ENCODE measurements at places on chromosomes 7 and 10.

DNA sequence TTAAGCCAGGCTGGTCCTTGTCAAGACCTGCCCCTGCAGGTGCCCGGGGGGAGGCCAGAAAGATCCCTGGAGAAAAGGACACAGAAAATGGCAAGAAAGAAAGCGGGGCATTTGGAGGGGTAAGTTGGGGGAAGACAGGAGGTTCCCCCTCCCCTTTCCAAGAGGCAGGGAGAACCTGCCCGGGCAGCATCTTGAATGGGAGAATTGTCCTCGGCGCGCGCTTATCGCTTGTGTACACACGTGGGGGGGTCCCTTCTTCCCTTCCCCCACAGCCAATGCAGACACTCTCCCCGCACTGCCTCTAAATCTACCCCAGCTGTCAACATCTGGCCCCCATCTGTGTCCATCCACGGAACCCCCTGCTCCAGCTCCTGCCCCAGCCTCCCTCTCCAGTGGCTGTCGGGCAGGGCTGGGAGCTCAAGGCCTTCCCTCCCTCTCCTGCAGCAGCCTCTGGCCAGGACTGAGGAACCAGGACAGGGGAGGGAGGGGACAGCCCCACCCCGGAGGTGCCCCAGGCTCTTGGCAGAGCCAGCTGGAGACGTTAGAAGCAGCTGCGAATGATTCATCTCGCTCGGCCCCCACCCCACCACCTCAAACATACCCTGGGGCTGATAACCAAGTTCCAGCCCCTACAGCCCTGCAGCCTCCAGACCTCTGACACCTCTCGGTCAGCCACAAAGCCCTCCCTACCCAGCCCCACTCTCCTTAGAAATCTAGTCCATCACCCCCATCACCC, 25.3 kb downstream of the EPHB4 start:
- DNase-seq: no peak

DNA sequence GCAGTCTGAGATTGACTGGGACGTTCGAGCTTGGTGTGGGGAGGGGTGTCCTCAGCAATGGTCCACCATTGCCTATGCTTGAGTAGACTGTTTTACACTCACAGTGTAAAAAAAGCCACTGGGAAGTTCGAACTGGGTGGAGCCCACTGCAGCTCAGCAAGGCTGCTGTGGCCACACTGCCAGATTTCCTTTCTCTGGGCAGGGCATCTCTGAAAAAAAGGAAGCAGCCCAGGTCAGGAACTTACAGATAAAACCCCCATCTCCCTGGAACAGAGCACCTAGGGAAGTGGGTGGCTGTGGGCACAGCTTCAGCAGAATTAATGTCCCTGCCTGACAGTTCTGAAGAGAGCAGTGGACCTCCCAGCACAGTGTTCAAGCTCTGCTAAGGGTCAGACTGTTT, 80.3 kb downstream of the BICC1 start:
- DNase-seq: no peak

DNA sequence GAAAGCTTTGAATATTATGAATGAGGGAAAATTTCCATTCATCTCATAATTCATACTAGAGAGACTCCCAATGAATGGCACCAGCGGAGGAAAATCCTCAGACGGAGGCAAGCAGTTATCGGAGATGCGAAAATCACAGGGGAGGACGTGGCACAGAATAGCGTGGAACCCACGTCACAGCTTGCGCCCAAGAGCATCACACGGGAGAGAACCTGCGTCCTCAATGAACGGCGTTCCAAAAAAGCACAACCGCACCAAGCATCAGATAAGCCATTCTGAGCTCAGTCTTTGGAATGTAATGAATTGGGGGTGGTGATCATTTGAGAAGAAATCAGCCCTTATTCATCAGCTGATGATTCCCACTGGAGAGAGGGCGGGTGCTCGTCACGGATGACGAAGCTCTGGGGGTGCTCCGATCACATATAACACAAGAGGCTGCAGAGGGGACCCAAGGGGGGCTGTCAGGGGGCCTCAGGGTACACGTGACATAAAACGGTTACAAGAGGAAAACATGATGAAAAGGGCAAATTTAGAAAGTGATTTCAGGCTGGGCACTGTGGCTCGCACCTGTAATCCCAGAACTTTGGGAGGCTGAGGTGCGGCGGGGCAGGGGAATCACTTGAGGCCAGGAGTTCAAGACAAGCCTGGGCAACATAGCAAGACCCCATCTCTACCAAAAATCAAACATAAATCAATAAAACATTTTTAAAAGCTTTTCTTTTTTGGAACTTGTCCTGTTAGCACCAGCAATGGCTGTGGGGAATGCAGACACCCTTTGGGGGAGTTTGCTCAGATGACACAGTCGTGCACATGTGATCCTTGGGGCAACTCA, 33.8 kb upstream of the FIS1 start:
- DNase-seq: no peak

DNA sequence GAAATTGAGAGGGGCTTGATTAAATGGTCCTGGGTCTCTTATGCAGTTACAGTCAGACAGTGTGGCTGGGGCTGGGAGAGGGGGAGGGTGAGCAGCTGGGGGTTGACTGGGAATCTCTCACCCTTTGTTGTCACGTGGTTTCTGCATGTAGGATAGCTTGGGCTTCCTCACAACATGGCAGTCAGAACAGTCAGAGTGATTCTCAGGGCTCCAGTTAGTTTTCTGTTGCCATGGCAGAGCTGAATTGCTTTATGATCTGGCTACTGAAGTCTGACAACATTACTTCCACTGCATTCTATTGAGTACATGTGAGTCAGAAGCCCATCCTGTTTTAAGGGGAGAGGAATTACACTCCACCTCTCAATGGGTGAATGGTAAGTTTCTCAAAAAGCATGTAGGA, 102.7 kb downstream of the WDR11 start:
- no peak for DNase-seq

- peak; percentile 87 for DNase-seq
Observed at GRCh38 chr10:104268713-104269645, at the start of gene GSTO2. TSS of gene GSTO2 (plus strand) at chr10:104269184. CDS start at chr10:104274916, 5,732 bp downstream.

DNA sequence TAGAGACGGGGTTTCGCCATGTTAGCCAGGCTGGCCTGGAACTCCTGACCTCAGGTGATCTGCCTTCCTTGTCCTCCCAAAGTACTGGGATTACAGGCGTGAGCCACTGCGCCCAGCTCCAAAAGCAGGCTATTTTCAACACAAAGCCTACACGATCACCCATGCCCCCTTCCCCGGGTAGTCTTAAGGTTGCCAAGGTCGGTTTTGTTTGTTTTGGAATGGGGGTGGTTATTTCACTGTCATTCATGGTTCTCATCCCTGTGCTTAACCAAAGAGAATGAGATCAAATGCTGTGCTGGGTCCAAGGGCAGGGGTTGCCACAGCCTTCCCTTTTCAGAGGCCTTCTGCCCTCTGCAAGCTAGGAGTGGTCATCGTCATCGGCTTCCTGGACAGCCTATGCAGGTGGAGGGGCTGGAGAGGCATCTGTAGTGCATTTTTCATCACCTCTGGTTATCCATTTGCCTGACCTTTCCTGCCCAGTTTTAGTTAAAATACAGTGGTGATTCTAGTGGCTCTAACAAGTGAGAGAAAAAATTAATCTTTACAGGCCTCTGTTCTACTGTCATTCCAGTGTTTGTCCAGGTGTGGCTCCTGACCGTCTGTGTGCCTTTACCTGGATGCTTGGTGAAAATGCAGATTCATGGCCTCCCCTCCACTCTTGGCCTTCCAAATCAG, 11.4 kb downstream of the BLVRA start:
- DNase-seq: no peak

- DNase-seq: no peak
Observed at GRCh38 chr7:100517305-100517704, 21.7 kb upstream of the AGFG2 start.

DNA sequence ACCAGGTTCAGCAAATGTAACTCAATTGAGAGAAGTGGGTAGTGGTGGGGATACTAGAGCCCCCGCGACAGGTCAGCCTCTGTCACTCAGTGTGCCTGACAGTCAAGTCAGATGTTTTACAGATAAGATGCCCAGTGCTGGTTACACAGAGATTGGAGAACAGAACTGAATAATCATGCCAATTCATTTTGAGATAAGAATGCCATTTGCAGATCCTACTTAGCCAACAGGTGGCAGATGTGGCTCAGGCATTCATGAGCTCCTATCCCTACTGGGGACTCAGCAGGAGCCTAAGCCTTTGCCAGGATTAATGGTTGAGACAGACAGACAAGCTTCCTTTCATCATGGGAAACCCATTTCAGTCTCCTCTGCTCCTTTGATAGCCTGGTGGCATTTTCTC, 137.8 kb downstream of the MAPK8 start:
- DNase-seq: no peak

GRCh38 chr10:63169624-63170023, 36.5 kb downstream of the NRBF2 start:
- DNase-seq: no peak

- no peak for DNase-seq
Observed at GRCh38 chr7:143437578-143437977, 5.7 kb upstream of the TAS2R60 start.

GRCh38 chr7:46525876-46526275, 604.8 kb upstream of the IGFBP3 start:
- DNase-seq: no peak

GRCh38 chr10:70828923-70829322, 13.2 kb downstream of the SGPL1 start:
- no peak for DNase-seq

- no peak for DNase-seq
Observed at GRCh38 chr7:99499371-99499720, 735 bp downstream of the ZNF394 start.

DNA sequence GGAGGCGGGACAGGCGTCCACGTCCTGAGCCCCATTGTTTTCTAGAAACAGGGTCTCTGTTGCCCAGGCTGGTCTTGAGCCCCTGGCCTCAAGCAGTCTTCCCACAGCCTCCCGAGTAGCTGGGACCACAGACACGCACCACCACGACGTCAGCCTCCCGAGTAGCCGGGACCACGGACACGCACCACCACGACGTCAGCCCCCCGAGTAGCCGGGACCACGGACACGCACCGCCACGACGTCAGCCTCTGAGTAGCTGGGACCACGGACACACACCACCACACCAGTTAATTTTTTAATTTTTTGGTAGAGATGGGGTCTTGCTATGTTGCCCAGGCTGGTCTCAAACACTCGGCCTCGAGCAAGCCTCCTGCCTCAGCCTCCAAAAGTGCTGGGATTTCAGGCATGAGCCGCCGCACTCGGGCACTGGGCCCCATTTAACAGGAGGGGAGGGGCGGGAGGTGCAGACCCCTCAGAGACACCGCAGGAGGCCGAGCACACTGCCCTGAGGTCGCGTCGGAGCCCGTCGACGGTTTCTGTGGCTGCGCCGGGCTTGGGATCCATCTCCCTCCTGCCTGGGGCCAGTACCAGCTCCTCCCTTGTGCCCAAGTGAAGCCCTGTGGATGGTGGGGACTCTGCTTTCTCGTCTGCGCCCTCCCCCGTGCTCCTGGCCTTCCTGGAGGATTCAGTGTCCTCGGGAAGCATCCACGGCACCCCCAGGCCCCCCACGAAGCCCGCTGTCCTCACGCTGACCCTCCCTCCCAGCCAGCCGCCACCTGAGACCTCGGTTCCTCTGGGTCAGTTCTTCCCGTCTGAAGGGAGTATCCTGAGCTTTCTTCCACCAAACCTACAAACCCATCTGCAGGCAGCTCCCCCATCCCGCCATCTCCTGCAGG, 13.0 kb downstream of the FAM20C start:
- DNase-seq: no peak

GRCh38 chr7:87216701-87217508, 2.6 kb downstream of the TMEM243 start:
- no peak for DNase-seq

GRCh38 chr10:24701447-24701846, 22.2 kb downstream of the ARHGAP21 start:
- DNase-seq: no peak

- DNase-seq: no peak
Observed at GRCh38 chr7:10146271-10146670, 827.4 kb upstream of the PHF14 start.

DNA sequence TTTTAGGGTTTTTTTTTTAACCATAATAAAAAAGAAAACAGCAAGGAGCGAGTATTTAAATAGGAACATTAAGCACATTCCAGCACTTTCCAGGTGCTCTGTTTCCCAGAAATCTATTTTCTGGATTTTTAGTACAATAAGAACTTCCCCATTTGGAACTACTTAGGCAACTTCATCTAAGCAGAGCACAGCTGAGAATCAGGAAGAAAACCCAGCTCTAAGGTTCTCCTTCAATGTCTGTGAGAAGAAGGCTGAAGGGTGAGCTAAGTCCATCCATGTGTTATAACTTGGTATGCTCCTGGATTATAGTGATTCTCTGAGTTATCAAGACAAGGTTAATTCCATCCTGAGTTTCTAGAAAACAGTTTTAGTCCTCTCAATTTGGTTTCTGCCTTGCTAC, 181.9 kb downstream of the CYP26A1 start:
- DNase-seq: no peak

GRCh38 chr7:11428877-11429581, 403.0 kb downstream of the THSD7A start:
- no peak for DNase-seq

- no peak for DNase-seq
Observed at GRCh38 chr7:134732728-134733127, 46.7 kb upstream of the CALD1 start.

GRCh38 chr10:124153023-124153826, 59.8 kb upstream of the CHST15 start:
- no peak for DNase-seq

GRCh38 chr7:31702354-31702753, 15.3 kb downstream of the PPP1R17 start:
- no peak for DNase-seq

- DNase-seq: no peak
Observed at GRCh38 chr7:93690021-93690420, 115.5 kb upstream of the CALCR start.

DNA sequence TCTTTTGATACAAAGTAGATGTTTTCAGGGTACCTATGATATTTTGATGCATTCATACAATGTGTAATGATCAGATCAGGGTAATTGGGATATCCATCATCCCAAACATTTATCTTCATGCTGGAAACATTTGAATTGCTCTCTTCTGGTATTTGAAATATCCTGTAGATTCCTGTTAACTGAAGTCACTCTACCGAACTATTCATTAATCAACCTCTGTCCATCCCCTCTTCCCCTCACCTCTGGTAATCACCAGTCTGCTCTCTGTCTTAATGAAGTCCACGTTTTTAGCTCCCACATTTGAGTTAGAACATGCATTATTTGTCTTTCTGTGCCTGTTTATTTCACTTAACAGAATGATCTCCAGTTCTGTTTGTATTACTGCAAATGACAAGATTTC, 11.3 kb downstream of the MTG1 start:
- DNase-seq: no peak

DNA sequence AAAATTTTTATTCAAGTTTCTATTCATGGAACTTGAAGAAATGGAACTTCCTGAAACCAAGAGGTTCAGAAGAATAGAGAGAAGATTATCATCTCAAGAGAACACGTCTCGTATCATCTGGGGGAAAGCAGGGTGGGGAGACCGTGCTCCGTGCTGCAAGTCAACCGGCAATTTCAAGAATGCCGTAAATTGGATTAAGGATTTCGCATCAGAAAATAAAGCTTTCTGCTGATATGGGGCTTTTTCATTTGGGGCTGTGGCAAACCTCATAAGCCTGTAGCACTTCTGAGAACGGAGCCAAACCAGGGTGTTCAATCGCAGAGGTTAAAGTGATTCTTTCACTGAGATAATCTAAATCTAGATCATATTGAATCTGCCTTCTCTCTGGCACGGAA, 150.1 kb upstream of the NPS start:
- no peak for DNase-seq

Measured in stimulated activated CD4-positive, alpha-beta T cell treated with anti-CD3 and anti-CD28 coated beads, Interleukin-1b, Interleukin-23, amount 100 ng/mL, for 1 hour (primary cell).